Aorta (tissue), 5 donors: ENCODE measurements at places on chromosomes 6 and 20.

- no peak for DNase-seq
These were observed 25.3 kb upstream of the SIM1 start for GRCh38 chr6:100490065-100490464.

GRCh38 chr6:155259897-155260296 is 3.9 kb upstream of the CLDN20 start:
- DNase-seq = no peak

DNA sequence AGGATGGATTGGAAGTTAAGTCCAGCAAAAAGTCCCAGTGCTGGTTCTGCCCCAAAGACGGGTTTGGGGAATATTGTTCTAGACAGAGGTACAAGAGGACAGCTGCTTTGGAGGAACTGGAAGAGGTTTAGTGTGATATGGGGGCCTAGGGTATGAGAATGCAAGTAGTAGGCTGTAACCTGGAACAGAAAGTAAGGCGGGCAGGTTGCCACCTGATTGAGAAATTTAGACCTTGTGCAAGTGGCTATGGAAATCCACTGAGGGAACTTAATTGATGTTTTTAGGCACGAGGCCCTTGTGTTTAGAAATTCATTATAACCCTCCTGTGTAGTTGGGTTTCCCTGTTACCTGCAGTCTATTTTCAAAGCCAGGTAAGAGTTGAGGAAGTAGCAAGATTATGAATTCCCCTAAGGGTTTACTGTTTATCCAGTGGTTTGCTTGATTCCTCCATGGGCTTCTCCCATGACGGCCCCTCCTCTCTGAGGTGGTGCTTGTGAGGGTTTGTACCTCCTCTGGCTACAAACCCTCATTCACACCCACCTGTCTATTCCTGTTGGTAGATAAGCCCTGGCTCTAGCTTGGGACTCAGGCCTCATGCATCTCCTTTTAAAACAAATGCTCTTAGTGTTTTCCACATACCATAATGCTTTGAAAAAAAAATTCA is 42.0 kb upstream of the BCAS1 start:
- no peak for DNase-seq

GRCh38 chr6:69775941-69776340 is 20.9 kb downstream of the LMBRD1 start:
- DNase-seq = no peak

- DNase-seq = peak; percentile 62
These were observed 98.2 kb upstream of the HDGFL1 start for GRCh38 chr6:22471132-22471690.

DNA sequence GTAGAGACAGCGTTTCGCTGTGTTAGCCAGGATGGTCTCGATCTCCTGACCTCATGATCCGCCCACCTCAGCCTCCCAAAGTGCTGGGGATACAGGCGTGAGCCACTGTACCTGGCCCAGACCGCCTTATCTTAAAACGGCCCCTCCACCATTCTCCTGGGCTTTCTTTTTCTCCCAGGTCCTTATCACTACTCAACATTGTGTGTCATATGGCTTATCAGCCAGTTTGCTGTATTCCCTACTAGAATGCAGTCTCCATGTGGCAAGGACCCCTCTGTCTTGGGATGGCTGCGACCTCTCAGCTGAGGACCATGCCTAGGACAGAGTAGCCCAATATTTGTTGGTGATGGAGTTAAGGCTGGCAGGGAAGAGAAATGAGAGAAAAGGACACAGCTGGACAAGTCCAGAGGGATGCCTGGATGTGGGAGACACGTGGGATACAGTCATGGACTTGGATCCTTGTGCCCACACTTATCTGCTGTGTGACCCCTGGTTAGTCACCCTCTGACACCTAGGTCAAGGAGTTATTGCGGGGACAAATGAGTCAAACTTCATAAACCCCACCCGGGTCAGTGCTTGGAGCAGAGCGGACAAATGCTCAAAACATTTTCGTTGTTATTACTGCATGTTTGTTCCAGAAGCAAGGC is 24.0 kb downstream of the ADA start:
- DNase-seq = no peak

DNA sequence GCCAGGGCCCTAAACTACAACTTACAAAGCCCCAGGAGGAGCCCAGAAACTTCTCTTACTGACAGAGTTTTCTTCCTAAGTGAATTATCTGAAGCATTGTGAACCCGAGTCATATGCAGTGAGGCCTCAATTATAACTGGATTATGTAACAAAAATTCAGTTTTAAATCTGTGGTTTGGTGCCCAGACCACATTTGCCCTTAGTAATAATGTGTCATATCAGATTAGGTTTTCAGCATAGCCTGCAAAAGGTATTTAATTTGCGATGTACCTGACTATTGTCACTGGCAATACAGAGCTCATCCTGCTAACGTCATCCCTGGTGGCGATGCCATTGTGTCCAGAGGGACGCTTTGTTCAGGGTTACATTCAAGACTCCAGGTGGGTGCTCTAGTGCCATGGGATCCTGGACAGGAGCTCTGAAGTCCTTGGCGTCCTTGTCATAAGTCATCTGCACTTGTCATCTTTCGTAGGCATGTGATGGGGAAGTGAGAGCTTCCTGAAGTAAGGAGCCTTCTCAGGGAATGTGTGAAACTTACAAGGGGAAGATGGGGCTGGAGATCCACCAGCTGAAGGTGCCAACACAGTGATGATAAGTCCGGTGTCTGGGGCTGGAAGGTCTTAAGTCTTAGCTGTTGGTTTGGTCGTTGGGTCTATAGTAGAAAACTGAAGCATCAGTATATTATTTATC is 65.1 kb downstream of the HIVEP1 start:
- DNase-seq = no peak

GRCh38 chr6:12973386-12973785 is 256.8 kb downstream of the PHACTR1 start:
- no peak for DNase-seq

GRCh38 chr6:170455335-170455979 is 97.7 kb downstream of the PSMB1 start:
- no peak for DNase-seq

DNA sequence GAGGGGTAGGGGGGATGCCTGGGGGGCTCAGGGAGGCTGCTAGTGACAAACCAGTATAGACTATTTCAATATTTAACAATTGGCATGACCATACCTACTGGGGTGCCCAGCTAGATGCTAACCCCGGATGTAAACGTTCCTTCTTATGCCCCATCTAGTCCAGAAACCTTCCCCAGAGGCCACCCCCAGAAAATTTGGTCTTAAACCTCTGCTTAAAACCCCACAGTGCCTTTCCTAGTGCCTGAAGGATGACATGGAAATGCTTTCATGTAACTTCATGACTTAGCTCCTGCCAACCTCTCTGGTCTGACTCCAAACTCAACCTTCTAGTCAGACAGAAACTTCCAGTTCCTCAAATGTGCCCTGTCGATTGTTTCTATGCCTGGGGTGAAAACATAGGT is 52.0 kb downstream of the JPH2 start:
- DNase-seq = no peak

DNA sequence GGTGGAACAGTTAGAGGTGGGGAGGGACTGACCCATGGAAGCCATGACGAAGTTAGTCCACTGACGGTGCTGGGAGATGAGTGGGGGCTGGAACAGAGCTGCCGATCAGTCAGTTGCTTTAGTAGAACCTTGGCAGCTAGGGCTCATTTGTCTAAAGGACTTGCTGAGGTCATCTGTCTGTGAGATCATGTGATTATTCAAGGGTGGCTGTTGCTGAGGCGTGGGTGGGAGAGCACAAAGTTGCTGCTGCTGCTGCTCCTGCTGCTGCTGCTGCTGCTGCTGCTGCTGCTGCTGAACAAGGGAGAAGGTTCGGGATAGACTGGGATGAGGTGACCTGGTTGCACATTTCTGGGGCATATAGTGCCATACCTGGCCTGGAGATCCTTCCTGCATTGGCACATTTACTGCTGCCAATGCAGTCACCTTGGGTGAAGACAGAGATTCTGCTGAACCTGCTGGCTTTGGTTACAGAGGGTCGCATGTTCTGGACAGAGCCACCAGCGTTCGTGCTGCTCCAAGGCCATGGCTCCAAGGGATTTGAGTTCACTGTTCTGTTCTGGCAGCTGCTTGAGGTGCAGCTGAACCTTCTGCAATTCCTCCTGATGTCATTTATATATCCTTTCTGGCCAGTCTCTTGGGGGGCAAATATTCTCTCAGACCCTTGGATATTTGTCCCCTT is 840.5 kb downstream of the HACE1 start:
- DNase-seq = no peak

DNA sequence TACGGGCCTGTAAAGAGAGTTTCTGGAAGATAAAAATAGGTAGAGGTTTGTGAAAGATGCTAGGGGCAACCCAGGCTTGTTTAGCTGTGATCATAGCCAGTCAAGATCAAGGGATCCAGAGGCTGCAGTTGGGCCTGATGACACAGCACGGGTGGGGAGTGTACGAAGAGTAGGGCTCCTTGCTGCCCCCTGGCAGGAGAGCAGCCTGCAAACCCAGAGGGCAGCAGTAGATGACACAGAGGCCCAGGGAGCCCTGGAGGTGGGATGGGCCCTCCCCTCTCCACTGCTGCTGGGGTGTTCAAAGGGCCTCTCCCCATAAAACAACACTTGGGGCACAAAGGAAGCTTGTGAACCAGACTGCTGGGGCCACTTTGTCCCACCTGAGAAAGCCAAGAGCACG is 47.2 kb downstream of the VEGFA start:
- no peak for DNase-seq

DNA sequence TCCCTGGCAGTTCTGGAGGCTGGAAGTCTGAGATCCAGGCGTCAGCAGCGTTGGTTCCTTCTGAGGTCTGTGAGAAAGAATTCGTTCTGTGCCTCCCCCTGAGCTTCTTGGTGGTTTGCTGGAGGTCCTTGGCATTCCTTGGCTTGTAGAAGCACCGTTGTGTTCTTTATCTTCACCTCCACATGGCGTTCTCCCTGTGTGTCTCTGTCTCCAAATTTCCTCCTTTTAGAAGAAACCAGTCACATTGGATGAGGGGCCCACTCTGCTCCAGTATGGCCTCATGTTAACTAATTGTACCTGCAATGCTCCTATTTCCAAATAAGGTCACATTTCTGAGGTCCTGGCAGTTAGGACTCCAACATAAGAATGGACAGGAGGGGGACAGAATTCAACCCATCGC is 73.0 kb upstream of the BACH2 start:
- no peak for DNase-seq

- DNase-seq = no peak
These were observed 28.0 kb upstream of the ZNF217 start for GRCh38 chr20:53621482-53622246.

DNA sequence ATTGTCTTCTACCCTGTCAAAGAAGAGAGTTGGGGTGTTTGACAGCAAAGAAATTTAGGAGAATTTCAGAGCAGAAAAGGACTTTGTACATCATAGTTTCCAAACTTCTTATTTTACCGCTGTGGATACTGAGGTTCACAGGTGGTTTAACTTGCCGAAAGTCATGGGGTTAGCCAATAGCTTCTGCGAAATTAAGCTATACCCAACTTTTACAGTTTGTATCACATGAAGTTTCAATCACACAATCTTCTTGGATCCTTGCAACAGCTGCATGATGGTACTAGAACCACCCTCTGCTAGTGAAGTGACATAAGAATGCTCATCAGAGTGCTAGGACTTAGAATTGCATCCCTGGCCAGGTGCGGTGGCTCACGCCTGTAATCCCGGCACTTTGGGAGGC is 345.5 kb downstream of the CD83 start:
- DNase-seq = no peak

GRCh38 chr6:152984513-152984872 is 1.7 kb upstream of the FBXO5 start:
- no peak for DNase-seq

DNA sequence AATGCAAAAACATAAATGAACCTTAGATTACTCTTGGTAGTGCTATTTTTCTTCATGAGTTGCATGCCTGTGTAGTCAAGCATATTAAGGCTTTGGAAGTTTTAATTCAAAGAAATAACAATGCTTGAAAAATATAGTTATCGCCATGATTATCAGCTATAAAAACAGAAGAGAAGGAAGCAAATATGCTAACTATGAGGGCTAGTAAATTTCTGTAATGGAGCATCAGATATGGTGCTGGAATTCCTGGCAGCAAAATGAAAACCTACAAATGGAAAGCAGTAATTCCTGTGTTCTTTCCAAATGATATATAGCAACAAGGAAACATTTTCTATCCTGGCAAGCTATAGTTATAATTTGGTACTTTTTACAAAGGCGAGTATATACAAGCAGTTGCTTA is 29.7 kb downstream of the DOP1A start:
- no peak for DNase-seq

- DNase-seq = peak; percentile 98
These were observed at the start of gene LRRC1 for GRCh38 chr6:53794720-53795339. Gene LRRC1 (plus strand): TSS chr6:53795005. CDS start chr6:53795257, 252 bp downstream.

GRCh38 chr20:14777591-14777990 is 440.2 kb upstream of the FLRT3 start:
- no peak for DNase-seq

GRCh38 chr20:63566395-63567135 is 7.5 kb downstream of the HELZ2 start:
- no peak for DNase-seq

DNA sequence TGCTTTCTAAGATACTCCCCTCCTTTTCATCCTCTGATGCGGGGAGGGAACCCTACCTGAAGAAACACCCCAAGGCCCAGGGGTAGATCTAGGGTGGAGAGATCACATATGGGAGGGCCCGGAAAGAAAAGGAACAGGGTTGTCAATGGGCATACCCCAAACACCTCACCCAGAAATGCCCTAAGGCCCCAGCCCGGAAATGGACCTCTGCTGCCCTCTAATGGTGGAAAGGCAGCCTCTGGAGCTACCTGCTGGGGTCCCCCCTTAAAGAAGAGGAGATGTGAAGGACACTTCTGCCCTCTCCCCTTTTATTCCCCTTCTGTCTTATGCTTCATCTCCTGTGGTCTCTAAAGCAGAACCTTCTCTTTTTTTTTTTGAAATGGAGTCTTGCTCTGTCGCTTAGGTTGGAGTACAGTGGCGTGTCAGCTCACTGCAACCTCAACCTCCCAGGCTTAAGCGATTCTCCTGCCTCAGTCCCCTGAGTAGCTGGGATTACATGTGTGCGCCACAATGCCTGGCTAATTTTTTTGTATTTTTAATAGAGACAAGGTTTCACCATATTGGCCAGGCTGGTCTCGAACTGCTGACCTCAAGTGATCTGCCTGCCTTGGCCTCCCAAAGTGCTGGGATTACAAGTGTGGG is 458 bp upstream of the ARMC12 start:
- DNase-seq = peak; percentile 78

- no peak for DNase-seq
These were observed 2.4 kb upstream of the IL22RA2 start for GRCh38 chr6:137175868-137176245.

DNA sequence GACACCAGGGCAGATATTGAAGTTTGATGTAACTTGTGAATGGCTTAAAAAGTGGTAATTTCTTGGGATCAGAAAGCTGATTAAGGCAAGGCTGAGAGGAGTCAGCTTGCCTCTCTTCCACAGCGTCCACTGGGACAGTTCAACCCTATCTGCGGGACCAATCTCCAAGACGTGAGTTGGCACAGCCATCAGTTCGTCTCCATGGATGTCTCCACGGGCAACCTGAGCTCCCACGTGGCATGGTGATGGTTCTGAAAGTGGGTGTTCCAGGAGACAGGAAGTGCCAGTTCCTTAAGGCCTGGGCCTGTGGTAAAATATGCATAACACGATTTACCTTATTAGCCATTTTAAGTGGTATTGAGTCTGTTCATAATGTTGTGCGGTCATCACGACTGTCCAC is 67.9 kb upstream of the BHLHE23 start:
- DNase-seq = no peak
